ENCODE measurements at places on chromosomes 12 and 14. TPM values are rescaled to one million over a fixed set of nuclear protein-coding genes. Genes with fewer than 3 reads are reported as not detected.
A peak's percentile ranks its signal among the peaks of the same experiment; 100 is the strongest.

- no peak for DNase-seq
These were observed 3.8 kb downstream of the SOAT2 start for GRCh38 chr12:53107122-53107521.

DNA sequence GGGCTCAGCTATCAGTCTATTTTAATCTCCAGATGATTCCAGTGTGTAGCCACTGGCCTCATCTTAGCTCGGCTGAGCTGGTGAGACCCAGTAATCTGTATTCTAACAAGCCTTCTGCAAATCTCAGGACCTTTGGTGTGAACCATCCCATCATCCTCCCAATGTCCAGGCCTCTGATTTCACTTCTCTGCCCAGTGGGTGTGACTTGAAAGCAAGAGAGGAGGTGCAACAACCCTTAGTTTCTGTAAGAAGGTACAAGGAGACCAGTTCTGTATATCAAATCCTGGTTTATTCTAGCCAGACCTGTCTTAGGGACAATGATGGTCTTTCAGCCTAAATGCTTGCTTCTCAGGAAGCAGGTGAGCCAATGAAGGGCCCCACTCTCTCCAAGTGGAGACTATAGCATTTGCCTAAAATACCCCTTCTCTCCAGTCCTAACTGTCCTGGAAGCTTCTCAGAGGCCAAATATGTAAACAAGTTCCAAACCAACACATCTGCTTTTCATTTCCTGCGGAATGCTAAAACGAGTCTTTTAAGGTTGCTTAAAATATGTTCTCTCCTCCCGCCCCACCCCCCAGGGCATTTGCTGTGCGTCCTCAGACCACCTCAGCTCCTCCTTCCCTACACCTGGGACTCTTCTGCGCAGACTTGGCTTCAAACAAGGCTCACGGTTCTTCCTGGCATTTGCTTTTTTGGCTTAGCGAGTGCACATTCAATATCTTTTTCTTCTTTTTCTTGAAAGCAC lies 78.4 kb upstream of the FUT8 start:
- peak; percentile 32 for DNase-seq

DNA sequence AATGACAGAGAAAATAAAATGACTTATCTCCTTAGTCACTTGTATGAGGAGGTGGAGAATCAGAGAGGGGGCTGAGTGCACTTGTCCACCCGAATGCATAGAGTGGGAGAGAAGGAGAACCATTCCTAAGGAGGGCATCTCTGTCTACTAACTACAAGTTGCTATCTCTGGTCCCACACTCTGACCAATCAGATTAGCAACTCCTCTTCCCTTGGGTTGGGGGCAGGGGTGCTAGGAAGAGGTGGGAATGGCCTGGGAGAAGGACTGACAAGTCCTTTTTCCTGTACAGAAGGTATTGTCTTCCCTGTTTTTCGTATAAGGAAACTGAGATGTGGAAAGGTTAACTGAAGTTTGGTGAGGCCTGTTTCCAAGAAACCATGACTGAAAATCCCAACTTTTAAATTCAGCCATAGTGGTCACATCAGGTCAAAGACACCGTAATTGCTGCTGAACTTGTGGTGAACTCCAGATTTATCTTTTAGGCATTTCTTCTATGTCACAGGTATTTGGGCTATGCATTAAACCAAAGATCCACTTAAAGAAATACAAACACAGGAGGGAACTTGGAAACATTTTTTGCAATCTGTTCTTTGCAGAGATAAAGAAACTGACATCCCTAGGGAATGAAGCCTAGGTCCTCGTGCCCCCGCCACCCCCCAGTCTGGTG lies 207.8 kb downstream of the CRADD start:
- DNase-seq = no peak

- DNase-seq = peak; percentile 40
These were observed 860 bp downstream of the NDRG2 start for GRCh38 chr14:21023817-21024584.

- DNase-seq = no peak
These were observed 2.2 kb downstream of the L3HYPDH start for GRCh38 chr14:59481871-59482540.

CCDC196 gene
- not detected for total RNA-seq

All from left ventricle myocardium superior (tissue), 1 donor.